ENCODE measurements at places on chromosomes 3 and 15.

DNA sequence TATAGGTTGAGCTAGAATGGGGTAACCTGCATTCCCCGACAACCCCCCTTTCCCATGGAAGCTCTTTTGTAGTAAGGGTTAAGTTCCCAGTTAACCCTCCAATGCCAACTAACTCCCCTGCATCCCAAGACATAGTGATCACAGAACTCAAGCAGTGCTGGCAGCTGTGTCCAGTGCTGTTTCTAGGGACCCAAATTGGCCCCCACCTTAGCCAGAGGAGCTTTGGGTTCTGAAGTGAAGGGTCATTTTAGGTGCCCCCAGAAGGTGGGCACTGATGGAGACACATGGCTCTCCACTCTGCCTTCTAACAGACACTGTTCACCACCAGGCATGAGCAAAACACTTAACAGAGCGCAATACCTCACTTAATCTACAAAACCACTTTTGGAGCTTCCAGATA is 7.1 kb downstream of the FBXL22 start:
- DNase-seq = no peak

DNA sequence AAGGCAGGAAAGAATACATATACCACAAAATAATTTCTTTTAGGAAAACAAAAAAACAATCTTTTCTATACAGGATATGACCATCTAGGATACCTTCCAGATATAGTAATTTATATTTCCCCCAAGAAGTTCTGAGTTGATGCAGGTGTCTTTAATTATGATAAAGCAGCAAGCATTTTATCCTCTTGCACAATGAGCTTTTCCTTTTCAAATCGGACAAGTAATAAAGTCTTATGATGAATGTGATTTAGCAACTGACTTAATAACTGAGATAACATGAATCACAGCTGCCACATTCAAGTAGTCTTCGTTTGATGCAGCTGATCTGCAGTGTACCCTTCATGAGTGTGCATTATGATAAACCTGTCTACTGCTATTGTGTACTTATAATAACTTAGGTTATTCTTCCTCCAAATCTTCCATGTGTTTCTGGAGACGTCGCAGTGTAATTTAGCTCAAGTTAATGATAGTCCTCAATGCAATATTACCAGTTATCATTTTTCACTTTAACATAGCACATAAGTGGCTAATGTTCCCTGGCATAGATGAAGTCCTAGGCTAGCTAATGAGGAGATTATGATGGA is 260.3 kb upstream of the MRPL3 start:
- no peak for DNase-seq

DNA sequence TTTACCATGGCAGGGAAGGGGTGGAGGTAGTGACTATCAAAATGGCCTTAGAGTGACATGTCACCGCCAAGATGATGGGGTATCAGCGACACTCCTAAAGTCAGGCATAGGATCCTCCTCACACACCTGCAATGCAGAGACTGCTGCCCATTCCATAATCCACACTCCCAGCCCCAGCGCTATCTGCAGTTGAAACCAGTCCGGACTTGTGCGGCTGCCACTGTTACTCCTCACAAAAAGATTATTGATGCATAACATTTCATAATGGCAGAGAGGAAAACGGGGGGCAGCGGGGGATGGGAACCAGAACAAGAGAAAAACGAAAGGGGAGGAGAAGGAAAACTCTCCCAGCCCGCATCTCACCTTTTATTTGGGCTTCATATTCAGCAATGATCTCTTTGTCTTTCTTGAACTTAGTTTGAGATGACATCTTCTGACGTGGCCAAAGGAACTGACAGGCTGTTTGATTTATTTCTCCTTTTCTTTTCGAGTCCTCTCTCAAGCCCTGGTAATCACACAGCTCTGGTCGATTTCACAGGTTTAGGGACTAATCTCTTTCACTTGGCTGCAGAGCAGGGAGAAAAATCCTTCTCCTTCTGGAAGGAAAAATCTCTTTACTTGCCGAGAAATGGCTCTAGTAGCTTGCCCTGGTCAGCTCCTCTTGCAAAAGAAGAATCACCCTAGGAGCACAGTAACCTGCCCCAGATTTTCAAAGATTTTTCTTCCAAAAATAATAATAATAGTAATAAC is 749 bp downstream of the SRGAP3 start:
- DNase-seq = no peak

- DNase-seq = no peak
Measured at GRCh38 chr3:186974824-186975313, 44.5 kb downstream of the ST6GAL1 start.

- no peak for DNase-seq
Measured at GRCh38 chr15:64157599-64158125, 5.2 kb downstream of the PPIB start.

DNA sequence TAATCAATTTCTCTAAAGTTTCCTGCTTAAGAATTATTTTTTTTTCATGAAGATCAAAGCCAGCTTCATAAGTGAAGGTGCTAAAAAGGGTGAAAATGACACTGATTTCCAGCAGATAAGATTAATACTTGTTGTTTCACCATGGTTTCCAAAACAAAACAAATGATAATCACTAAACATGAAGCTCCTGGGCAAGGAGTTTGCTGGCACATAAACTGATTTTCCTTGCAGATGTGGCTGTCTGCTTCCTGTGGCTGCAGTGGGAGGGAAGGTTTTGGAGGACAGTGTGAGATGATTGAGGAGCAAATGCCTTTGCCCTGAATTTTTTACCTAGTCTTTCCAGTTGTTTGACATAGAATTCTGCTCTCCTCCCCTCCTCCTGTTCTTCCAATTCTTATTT is 228.8 kb downstream of the DIPK2A start:
- DNase-seq = no peak

- DNase-seq = no peak
Measured at GRCh38 chr3:181716966-181717365, 5.2 kb downstream of the SOX2 start.

- DNase-seq = no peak
Measured at GRCh38 chr3:58350627-58351013, 17.9 kb downstream of the PXK start.

DNA sequence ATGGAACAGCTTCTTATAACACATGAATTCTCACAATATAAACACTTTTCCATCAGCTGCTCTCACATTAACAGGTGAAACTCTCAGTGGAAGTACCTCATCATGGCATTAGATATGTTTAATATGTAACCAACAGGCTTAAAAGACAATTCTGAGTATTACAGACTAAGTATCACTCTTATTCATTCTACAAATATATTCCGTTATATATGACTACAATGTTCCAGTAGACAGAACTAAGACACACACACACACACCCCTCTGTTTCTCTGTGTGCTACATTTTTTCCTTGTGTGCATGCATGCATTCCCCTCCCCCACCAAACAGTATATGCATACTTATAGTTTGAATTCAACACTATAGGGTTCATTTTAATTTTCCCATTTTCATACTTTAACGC is 32.4 kb downstream of the MRPL3 start:
- DNase-seq = no peak

DNA sequence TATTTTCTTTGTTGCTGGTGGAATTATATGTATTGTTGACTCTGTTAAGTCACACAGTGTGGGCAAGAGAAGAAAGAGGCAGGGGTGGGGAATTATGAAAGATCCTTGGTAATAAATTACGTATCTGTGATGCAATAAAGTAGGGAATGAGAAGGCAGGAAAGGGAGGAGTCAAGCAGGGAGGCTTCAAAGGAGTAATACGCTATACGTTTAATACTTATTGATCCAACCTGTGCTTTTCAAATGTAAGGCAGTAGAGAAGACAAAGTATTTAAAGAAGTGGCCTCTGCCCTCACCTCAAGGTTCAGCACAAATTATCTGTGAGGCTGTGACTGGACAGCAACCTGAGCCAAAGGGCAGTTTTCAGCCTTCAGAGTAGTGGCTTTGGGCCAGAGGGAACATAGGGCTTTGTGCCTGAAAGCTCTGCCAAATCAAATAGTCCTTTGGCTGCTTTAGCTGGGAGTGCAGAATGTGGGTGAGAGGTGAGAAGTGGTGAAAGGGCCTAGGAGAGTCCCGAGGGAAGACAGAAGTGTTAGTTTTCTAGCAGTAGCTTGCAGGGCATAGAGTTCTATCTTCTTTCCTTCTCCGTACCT is 1.2 kb upstream of the PLIN1 start:
- no peak for DNase-seq

DNA sequence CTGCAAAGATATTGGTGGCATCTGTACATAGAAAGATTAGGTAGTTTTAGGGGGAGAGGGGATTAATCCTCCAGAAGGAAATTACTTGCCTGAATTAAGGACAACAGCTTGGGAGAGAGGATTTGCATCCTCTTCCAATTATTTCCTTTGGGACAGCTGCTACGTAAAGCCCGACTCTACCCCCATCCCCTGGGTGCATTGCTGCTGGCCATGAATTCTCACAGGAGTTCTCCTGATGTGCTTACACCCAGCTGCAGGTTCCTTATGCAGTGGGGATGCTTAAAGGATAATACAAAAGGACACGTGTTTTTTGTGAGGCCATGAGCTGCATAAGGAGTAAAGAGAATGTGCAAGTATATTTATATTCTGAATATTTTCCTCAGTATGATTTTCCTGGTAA is 132.3 kb downstream of the VPS8 start:
- DNase-seq = no peak

GRCh38 chr15:69590201-69590710 is 137.6 kb downstream of the RPLP1 start:
- no peak for DNase-seq

DNA sequence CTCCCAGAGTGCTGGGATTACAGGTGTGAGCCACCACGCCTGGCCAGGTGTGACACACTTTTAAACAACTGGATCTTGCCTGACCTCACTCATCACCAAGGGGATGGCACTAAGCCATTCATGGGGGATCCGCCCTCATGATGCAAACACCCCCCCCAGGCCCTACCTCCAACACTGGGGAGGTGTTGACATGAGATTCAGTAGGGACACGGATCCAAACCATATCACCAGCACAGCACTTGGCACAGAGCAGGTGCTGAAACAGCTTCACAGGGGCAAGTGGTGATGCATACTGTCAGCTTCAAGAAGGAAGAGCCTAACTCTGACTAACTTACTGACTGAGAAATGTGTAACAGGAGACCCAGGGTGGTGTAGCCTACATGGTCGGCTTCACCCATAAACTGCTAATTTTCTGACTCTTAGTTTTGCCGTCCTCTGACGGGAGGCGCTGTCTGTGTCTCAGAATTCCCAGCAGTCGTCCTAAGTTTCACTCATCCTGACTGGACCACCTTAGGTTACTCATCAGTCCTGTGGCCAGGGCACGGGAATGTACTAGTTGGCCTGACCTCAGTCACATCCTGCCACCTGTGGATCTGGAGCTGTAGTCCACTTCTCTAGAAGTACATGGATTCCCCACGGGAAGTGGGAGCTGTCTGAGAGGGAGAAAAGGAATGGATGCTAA is 81.9 kb upstream of the PLXNA1 start:
- DNase-seq = no peak

GRCh38 chr3:148100476-148100875 is 597.2 kb upstream of the AGTR1 start:
- no peak for DNase-seq

- DNase-seq = no peak
Measured at GRCh38 chr3:173501931-173502489, 104.5 kb downstream of the NLGN1 start.

DNA sequence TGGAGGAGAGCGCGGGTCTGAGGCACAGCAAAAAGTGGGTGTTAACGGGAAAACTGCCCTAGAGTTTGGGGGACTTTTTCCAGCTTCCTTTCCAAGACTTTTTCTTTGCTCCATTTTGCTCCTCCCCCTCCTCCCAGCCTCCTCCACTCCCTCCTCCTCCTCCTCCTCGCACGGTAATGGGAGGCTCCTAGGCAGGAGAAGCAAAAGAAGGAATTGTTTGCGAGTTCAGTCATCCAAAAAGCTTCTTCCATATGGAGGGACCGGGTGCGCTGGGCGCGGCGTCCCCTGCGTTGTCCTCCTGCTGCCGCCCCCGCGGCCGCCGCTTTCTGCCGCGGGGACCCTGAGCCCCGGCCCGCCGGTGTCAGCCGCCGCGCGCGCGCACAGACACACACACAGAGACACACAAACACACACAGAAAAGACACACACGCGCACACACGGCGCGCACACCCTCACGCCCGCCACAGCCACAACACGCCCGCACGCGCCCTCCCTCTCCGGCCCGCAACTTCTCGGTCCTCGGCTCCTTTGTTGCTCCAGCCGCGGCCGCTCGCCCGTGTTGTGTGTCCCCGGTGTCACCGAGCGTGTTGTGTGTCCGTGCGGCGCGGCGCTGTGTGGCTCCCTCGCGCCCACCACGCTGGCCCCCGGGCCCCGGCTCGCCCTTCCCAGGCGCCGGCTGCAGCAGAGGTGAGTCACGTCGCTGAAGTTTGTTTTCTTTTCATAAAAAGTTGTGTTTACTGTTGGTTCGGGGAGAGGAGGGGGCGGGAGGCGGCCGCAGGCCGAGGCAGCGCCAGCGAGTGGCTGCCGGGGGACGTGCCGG is at the start of gene BOC:
Gene BOC (plus strand): TSS at position 228 of the 820 bp plus-strand sequence. CDS start 38,246 bp downstream, outside the sequence.
- no peak for DNase-seq

GRCh38 chr3:64462203-64462602 is 225.6 kb downstream of the ADAMTS9 start:
- DNase-seq = no peak

- no peak for DNase-seq
Measured at GRCh38 chr3:1056744-1057143, 36.1 kb upstream of the CNTN6 start.

GRCh38 chr15:75346796-75347221 is at the start of gene NEIL1:
TSS of gene NEIL1 (plus strand) at chr15:75347039. CDS start at chr15:75348906, 1,867 bp downstream.
- no peak for DNase-seq

DNA sequence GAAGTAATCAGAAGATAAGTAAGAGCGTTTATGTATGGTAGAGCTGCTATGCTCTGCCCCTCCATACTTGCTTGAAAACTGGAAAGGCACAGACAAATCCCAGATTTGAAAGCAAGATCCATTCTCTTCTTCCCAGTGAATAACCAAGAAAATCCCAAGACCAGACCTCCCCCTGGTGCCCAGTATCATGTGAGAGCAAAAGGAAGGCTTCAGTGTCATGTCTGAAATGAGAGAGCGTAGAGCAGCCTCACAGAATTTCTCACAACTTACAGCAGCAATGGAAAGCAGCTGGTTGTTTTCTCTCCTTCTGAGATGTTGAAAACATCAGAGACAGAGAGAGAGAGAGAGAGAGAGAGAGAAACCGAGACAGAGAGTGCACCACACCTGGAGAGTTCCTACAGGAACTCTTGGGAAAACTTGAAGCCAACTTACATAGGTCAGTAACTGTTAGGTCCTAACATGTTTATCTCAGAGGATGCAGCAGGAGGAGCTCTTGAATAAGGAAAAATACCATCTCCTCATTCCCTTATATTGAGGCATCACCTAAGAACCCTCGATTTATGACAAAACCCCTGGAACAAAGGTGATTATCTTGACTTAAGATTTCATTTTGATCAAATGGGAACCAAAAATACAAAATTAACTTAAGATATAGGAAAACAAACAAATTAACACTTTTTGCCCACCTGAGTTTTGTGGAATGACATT is 273.3 kb downstream of the NSUN3 start:
- no peak for DNase-seq

Measured in stimulated activated CD8-positive, alpha-beta memory T cell treated with anti-CD3 and anti-CD28 coated beads, Interleukin-7, amount 100 ng/mL, for 4 hours (primary cell).